ENCODE measurements at places on chromosomes 2 and 18.

DNA sequence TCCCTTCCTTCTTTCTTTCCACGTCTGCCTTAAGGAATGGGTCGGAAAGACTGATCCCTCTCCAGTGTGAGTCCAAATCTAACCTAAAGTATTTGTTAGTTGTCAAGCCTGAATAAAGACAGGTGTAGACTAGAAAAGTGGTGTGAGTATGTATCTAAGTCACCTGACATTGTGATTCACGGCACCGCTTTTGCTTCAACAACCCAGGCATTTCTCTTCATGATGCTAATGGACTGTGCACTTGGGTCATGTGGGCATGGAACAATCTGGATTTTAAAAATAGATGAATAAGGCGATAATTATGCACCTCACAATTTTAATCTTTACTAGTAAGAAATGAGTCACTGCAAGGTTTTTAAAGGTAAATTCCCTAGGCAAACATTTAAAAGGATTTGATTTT lies 107.5 kb downstream of the LIPG start:
- no peak for DNase-seq

DNA sequence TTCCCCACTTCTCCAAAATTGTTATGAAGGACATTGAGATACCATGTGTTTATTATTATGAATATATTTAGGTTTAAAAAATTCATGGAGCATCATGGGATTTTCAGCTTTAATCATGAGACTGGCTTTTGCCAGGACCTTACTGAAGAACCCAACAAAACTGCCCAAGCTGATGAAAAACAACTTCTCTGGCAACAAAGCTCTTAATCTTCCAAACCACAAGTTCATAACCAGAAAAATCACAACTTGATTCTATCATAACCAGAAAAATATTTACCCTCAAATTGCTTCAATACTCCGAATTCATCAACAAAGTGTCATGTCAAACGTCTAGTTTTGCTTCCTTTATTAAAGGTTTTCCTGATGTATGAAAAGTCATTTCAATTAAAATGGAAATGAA lies 971.8 kb upstream of the ACVR2A start:
- DNase-seq = no peak

- DNase-seq = no peak
These were observed 573.5 kb upstream of the SETBP1 start for GRCh38 chr18:44107187-44107586.

- peak; percentile 40 for DNase-seq
These were observed 81.5 kb upstream of the LDLRAD4 start for GRCh38 chr18:13136904-13137669.

DNA sequence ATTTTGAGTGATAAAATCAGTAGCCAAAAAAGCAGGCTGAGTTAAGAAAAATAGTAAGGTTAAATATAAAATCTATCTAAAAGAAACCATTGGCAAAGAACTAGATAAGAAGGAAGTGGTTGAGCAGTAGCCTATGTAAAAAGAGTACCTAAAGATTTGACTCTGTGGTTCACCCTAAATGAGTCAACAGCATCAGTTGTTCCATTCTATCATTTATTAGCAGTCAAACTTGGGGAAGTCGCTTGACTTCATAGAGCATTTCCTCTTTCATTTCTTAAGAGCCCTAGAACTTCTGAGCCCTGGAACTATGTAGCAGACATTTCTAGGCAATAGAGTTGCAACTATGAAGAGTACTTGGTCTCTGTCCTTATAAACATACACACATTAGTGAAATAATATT lies 381.7 kb downstream of the NUP35 start:
- no peak for DNase-seq

DNA sequence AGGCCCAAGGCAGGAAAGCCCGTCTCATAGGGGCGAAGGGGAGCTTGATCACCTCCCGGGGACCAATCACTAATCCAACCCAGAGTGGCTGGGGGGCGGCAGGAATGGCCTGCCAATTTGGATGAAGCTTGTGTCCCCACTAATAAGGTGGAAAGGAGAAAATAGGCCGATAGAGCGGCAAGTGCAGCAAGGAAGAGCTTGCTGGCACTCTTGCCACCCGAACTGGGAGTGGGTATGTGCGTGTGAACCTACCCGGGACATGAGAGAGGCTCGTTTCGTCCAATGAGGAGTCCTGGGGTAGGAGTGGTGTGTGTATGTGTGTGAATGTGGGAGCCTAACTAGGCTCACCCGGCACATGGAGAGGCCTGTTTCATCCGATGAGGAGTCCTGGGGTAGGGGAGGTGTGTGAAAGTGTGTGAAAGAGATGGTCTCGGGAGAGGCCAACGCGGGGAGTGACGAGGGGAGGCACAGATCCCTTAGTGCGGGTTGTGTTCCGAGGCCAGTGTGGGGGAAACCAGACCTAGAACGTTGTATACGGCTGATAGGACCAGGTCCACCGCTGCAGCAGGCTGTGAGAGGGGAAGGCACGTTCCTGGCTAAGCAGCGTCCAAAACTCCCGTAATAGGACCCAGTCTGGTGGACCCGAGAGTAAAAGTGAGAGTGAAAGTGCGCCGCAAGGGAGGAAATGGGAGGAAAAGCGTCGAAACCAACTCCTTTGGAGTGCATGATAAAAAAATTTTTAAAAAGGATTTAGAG lies 47.1 kb upstream of the SELENOI start:
- peak; percentile 25 for DNase-seq

DNA sequence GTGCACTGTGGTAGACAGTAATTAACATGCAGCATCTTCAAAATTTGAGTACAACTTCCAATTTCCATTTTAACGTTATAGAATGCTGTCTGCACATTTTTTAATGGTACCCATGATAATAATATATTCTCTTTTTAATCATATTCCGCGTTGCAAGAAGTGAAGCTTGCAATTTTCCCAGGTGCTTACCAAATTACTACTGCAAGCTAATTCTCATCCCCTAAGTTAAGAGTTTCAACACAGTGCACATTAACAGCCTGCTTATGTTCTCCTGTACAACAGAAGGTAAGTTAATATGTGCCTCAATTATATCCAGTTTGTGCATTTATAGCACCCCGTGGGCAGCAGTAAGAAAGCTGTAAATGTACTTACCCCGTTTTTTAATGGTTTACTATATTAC lies 132.9 kb downstream of the CBLN2 start:
- no peak for DNase-seq

Measured in activated CD8-positive, alpha-beta memory T cell treated with anti-CD3 and anti-CD28 coated beads, Interleukin-2, amount 50 U/mL, for 4 hours (primary cell).